ENCODE measurements at places on chromosomes 11 and 22. TPM values are rescaled to one million over a fixed set of nuclear protein-coding genes. Genes with fewer than 3 reads are reported as not detected.

Gene RIMBP3C
- not detected for polyA plus RNA-seq

Gene F2
- 0.19 TPM for polyA plus RNA-seq

Gene TTC38
- 28.2 TPM for polyA plus RNA-seq

Gene YAP1
- 14.2 TPM for polyA plus RNA-seq

Gene SLC29A2
- 19.9 TPM for polyA plus RNA-seq

Gene CRYBB1
- polyA plus RNA-seq = 0.14 TPM

Gene UQCR10
- polyA plus RNA-seq = 103 TPM

Gene MGAT3
- 1.9 TPM for polyA plus RNA-seq

Gene CARD10
- 30.2 TPM for polyA plus RNA-seq

Gene UCP3
- polyA plus RNA-seq = 2.0 TPM

Gene KCTD14
- 7.0 TPM for polyA plus RNA-seq

Gene PCF11
- polyA plus RNA-seq = 23.5 TPM

Gene OR10D3
- polyA plus RNA-seq = not detected

Gene NTM
- 0.04 TPM for polyA plus RNA-seq

Gene HBG1
- polyA plus RNA-seq = not detected

Gene SLC22A8
- polyA plus RNA-seq = not detected

Gene LDHAL6A
- 0.02 TPM for polyA plus RNA-seq

Gene MLC1
- 0.16 TPM for polyA plus RNA-seq

Gene MUC6
- polyA plus RNA-seq = 239 TPM

Gene APOBEC3B
- 2.4 TPM for polyA plus RNA-seq

Gene CPSF7
- 60.4 TPM for polyA plus RNA-seq
